Endodermal cell (in vitro differentiated cells): ENCODE measurements at places on chromosomes 2 and 18. TPM values are rescaled to one million over a fixed set of nuclear protein-coding genes. Genes with fewer than 3 reads are reported as not detected.

Gene KCNJ3
- 7.6 to 11.7 TPM (median 7.7 TPM) in 3 replicates for total RNA-seq

- no peak for DNase-seq
- H3K36me3 ChIP-seq, result no peaks in the 10 kb centered on the region
- H3K4me1 ChIP-seq, result no peaks in the 10 kb centered on the region
- no peak overlapping the region for H3K27ac ChIP-seq
- H3K27me3 ChIP-seq, result no peaks in the 10 kb centered on the region
Measured at GRCh38 chr2:133292259-133292658, 276.0 kb downstream of the NCKAP5 start.

- peak; percentile 93 for DNase-seq
- H3K36me3 ChIP-seq, result no peaks in the 10 kb centered on the region
- no peak overlapping the region for H3K27ac ChIP-seq
- H3K4me1 ChIP-seq, result no peaks in the 10 kb centered on the region
- no peak overlapping the region for H3K4me3 ChIP-seq
- H3K27me3 ChIP-seq, result peaks cover 27% of the 10 kb centered on the region
Measured at GRCh38 chr2:120675460-120676130, 60.1 kb upstream of the GLI2 start.

- H3K4me3 ChIP-seq, result no peak overlapping the region
- H3K27ac ChIP-seq, result no peak overlapping the region
- no peaks in the 10 kb centered on the region for H3K27me3 ChIP-seq
- peaks cover 8% of the 10 kb centered on the region for H3K4me1 ChIP-seq
Measured at GRCh38 chr18:27226556-27227075, 41.5 kb upstream of the CHST9 start.

DNA sequence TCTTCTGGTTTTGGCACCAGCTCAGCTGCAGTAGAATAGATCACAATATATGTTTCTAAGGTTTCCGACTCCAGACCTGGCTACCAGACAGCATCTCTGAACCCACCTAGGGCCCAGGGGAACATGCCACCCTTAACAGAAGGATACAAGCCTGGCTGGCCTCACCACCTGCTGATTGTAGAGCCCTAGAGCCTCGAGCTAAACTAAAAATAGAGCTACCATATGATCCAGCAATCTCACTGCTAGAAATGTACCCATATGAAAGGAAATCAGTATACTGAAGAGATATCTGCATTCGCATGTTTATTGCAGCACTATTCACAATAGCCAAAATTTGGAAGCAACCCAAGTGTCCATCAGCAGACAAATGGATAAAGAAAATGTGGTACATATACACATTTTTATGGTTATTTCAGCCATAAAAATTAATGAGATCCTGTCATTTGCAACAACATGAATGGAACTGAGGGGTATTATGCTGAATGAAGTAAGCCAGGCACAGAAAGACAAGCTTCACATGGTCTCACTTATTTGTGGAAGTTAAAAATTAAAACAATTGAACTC is 242.4 kb upstream of the SLC39A10 start:
- H3K4me3 ChIP-seq, result no peak overlapping the region
- no peak for DNase-seq
- H3K27ac ChIP-seq, result no peak overlapping the region
- H3K36me3 ChIP-seq, result no peaks in the 10 kb centered on the region
